ENCODE measurements at places on chromosomes 4 and X.
A peak's percentile ranks its signal among the peaks of the same experiment; 100 is the strongest.

GRCh38 chr4:5052204-5052702 is 973 bp downstream of the STK32B start:
- peak overlapping the region; percentile 63 for H3K4me3 ChIP-seq
- H3K27me3 ChIP-seq = no peaks in the 10 kb centered on the region
- no peak for DNase-seq
- H3K36me3 ChIP-seq = no peaks in the 10 kb centered on the region
- peaks cover 4% of the 10 kb centered on the region for H3K4me1 ChIP-seq

DNA sequence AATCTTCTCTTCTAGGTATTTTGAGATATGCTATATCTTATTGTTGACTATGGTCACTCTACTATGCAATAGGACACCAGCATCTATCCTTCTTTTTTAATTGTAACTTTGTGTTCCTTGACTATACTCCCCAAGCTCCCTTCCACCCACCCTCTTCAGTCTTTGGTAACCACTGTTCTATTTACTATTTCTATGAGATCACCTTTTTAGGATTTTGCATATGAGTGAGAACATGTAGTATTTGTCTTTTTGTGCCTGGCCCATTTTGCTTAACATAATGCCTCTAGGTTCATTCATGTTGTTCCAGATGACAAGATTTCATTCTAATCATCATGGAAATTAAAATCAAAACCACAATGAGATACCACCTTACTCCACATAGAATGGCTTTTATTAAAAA is 63.3 kb upstream of the BANK1 start:
- H3K27ac ChIP-seq = no peak overlapping the region
- H3K27me3 ChIP-seq = no peaks in the 10 kb centered on the region
- no peaks in the 10 kb centered on the region for H3K36me3 ChIP-seq
- DNase-seq = no peak

GRCh38 chr4:173169428-173170181 is 994 bp downstream of the GALNT7 start:
- peaks cover 8% of the 10 kb centered on the region for H3K4me1 ChIP-seq
- no peaks in the 10 kb centered on the region for H3K27me3 ChIP-seq
- no peaks in the 10 kb centered on the region for H3K36me3 ChIP-seq
- H3K27ac ChIP-seq = peak overlapping the region; percentile 92
- H3K4me3 ChIP-seq = peak overlapping the region; percentile 88
- peak; percentile 54 for DNase-seq

GRCh38 chr4:111979921-111980320 is 165.3 kb upstream of the FAM241A start:
- peaks cover 6% of the 10 kb centered on the region for H3K27me3 ChIP-seq
- no peak for DNase-seq
- H3K36me3 ChIP-seq = no peaks in the 10 kb centered on the region
- no peak overlapping the region for H3K27ac ChIP-seq
- no peaks in the 10 kb centered on the region for H3K4me1 ChIP-seq

GRCh38 chr4:98447648-98448047 is 186.5 kb downstream of the RAP1GDS1 start:
- H3K27ac ChIP-seq = peak overlapping the region; percentile 63
- H3K4me1 ChIP-seq = no peaks in the 10 kb centered on the region
- no peaks in the 10 kb centered on the region for H3K36me3 ChIP-seq
- H3K27me3 ChIP-seq = no peaks in the 10 kb centered on the region

DNA sequence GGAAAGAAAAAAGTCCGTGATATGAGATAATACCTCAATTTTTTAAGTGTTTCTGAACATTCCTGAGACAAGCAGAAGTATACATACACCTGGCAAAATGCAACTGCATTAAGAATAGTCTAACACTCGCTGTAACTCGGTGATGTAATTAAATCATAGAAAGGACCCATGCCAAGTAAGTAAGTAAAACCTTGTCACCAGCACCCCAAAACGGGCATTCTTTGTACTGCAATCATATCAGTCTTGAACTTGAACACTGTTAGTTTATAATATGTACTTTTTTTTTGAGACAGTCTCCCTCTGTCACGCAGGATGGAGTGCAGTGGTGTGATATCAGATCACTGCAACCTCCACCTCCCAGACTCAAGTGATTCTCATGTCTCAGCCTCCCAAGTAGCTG is 47.4 kb downstream of the SMIM14 start:
- H3K27ac ChIP-seq = no peak overlapping the region
- no peak overlapping the region for H3K4me3 ChIP-seq
- DNase-seq = no peak
- H3K4me1 ChIP-seq = no peaks in the 10 kb centered on the region
- H3K27me3 ChIP-seq = no peaks in the 10 kb centered on the region

DNA sequence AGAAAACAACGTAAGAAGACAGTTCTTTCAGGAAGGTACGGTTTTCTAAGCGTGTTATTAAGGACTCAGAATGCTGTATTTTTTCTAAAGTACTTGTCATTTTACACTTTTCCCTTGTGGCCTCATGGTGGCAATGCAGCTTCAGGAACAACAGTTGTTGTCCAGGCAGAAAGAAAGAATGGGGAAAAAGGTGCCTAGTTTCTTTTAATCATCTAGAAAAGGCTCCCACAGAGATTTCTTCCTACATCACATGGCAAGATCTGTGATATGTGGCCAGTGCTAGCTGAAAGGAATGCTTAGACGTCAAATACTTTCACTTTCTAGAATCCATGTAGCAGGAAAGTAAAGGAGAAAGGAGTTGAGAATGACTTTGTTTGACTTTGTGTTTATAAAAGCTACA is 49.0 kb upstream of the TRAM1L1 start:
- no peak overlapping the region for H3K27ac ChIP-seq
- no peaks in the 10 kb centered on the region for H3K4me1 ChIP-seq
- no peaks in the 10 kb centered on the region for H3K27me3 ChIP-seq
- no peak overlapping the region for H3K4me3 ChIP-seq
- no peaks in the 10 kb centered on the region for H3K36me3 ChIP-seq

- no peaks in the 10 kb centered on the region for H3K36me3 ChIP-seq
- no peaks in the 10 kb centered on the region for H3K4me1 ChIP-seq
- H3K4me3 ChIP-seq = no peak overlapping the region
- no peak overlapping the region for H3K27ac ChIP-seq
Measured at GRCh38 chrX:120144178-120144844, 14.1 kb upstream of the RHOXF2 start.

GRCh38 chr4:96262057-96262456 is 422.2 kb downstream of the PDHA2 start:
- no peak for DNase-seq
- no peaks in the 10 kb centered on the region for H3K27me3 ChIP-seq
- H3K4me1 ChIP-seq = no peaks in the 10 kb centered on the region
- no peak overlapping the region for H3K27ac ChIP-seq
- H3K36me3 ChIP-seq = no peaks in the 10 kb centered on the region

GRCh38 chr4:148787831-148788477 is 345.7 kb upstream of the NR3C2 start:
- no peak overlapping the region for H3K27ac ChIP-seq
- H3K27me3 ChIP-seq = no peaks in the 10 kb centered on the region
- H3K36me3 ChIP-seq = no peaks in the 10 kb centered on the region
- no peak overlapping the region for H3K4me3 ChIP-seq
- no peak for DNase-seq
- no peaks in the 10 kb centered on the region for H3K4me1 ChIP-seq

- DNase-seq = no peak
- H3K36me3 ChIP-seq = no peaks in the 10 kb centered on the region
- no peak overlapping the region for H3K27ac ChIP-seq
- H3K27me3 ChIP-seq = no peaks in the 10 kb centered on the region
- H3K4me3 ChIP-seq = no peak overlapping the region
Measured at GRCh38 chr4:133938061-133938460, 263.5 kb downstream of the PABPC4L start.

- H3K36me3 ChIP-seq = no peaks in the 10 kb centered on the region
- H3K27me3 ChIP-seq = peaks cover 50% of the 10 kb centered on the region
- H3K4me3 ChIP-seq = no peak overlapping the region
Measured at GRCh38 chrX:68833448-68833805, 4.6 kb downstream of the EFNB1 start.

GRCh38 chrX:12994321-12994720 is 19.4 kb downstream of the TMSB4X start:
- no peaks in the 10 kb centered on the region for H3K27me3 ChIP-seq
- no peaks in the 10 kb centered on the region for H3K4me1 ChIP-seq
- DNase-seq = no peak
- no peak overlapping the region for H3K4me3 ChIP-seq
- no peaks in the 10 kb centered on the region for H3K36me3 ChIP-seq
- H3K27ac ChIP-seq = no peak overlapping the region

DNA sequence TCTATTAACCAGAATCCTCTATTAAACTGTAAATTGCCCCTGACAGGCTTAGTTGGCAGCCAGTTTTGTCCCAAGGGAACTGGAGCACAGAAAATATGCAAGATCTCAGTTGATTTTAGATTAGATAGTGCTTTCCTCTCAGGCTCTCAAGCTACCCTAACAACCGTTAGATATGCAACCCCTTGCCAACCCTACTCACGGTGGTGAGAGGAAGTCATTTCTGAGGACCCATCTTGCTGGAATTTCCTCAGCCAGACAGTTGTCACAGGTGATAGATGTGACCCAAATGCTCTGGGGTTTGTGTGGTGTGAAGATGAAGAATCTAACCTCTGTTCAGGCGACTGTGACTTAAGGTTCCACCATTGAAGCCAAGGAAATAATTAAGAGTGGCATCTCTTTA is 447.1 kb downstream of the MID1IP1 start:
- no peak overlapping the region for H3K4me3 ChIP-seq
- no peak for DNase-seq
- H3K27me3 ChIP-seq = no peaks in the 10 kb centered on the region
- H3K4me1 ChIP-seq = no peaks in the 10 kb centered on the region
- no peak overlapping the region for H3K27ac ChIP-seq

GRCh38 chr4:13541720-13542576 is 2.4 kb downstream of the NKX3-2 start:
- no peak for DNase-seq
- no peaks in the 10 kb centered on the region for H3K36me3 ChIP-seq
- peaks cover 7% of the 10 kb centered on the region for H3K4me1 ChIP-seq
- H3K27ac ChIP-seq = no peak overlapping the region
- H3K27me3 ChIP-seq = peaks cover 15% of the 10 kb centered on the region
- no peak overlapping the region for H3K4me3 ChIP-seq

DNA sequence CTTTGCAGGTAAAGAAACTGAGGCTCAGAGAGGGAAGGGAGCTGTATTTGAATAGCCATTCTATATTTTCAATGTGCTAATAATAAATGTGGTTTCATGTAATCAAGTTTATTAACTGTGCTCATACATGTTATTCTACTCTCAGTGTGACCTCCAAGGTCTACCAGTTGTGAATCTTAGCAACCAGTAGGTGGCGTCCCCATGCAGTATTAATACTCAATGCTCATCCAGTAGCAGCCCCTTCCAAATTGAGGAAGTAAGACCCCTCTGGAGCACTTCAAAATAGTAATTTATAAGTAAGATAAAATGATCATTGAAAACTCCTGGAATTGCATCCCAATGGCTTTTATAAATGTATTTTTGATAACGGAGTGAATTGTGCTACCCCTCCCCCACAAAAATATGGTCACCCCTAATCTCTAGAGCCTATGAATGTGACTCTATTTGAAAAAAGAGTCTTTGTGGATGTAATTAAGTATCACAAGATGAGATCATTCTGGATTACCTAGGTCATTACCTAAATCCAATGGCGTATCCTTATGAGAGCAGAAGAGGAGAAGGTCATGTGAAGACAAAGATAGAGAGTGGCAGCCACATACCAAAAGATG is 20.4 kb upstream of the SEPSECS start:
- no peaks in the 10 kb centered on the region for H3K27me3 ChIP-seq
- no peaks in the 10 kb centered on the region for H3K36me3 ChIP-seq
- no peaks in the 10 kb centered on the region for H3K4me1 ChIP-seq
- no peak for DNase-seq
- no peak overlapping the region for H3K27ac ChIP-seq
- no peak overlapping the region for H3K4me3 ChIP-seq

GRCh38 chr4:81498551-81499099 is 26.9 kb upstream of the RASGEF1B start:
- no peak for DNase-seq
- H3K36me3 ChIP-seq = no peaks in the 10 kb centered on the region
- no peak overlapping the region for H3K4me3 ChIP-seq
- no peak overlapping the region for H3K27ac ChIP-seq
- H3K4me1 ChIP-seq = no peaks in the 10 kb centered on the region

DNA sequence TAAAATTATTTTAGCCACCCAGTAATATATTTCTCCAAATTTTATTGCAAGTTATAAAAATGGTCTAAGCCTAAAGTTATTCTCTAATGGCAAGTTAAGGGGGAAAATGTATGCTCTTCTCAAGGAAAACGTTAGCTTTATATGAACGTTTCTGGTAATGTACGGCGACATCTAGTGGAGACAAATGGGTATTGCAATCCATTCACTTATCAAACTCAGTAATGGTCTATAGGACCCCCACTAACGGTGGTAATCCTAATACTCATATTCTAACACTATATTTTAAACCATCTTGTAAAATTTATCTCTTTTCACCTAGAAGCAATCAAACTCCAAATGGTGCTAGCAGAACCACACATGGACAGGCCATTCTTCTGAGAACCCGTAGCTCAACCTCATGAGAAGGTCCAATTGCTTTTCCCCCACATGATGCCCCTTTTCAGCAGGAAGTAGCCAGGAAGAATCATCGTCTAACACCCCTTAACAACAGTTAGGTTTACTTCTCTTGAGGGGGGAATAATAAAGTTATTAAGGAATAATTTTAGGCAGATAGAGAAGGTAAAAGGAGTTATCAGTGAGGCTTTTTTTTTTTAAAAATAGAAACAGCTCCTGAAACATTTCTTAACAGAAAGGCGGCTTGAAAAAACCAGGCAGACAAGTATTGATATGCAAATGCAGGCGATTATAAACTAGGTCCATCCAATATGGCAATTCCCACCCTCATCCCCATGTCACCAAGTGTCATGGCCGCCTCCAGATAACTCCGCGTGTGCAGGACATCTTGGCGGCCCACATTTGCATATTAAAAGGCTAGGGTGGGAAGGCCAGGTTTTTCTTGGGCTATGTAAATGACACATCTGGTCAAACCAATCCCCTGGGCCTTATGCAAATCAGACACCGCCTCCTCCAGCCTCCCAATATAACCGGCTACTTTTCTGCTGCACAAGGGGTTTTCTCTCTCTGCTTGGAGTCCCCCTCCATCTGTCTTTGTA is 35.0 kb downstream of the NUDT11 start:
- H3K27me3 ChIP-seq = peaks cover 55% of the 10 kb centered on the region
- H3K36me3 ChIP-seq = no peaks in the 10 kb centered on the region
- H3K27ac ChIP-seq = no peak overlapping the region

- H3K36me3 ChIP-seq = no peaks in the 10 kb centered on the region
- peaks cover 57% of the 10 kb centered on the region for H3K27me3 ChIP-seq
- H3K4me3 ChIP-seq = no peak overlapping the region
Measured at GRCh38 chrX:55135171-55135570, 46.4 kb downstream of the PAGE2 start.

- no peak overlapping the region for H3K27ac ChIP-seq
- H3K36me3 ChIP-seq = no peaks in the 10 kb centered on the region
- no peak for DNase-seq
- H3K4me3 ChIP-seq = no peak overlapping the region
- no peaks in the 10 kb centered on the region for H3K4me1 ChIP-seq
Measured at GRCh38 chr4:20137176-20137575, 114.5 kb upstream of the SLIT2 start.

- no peak for DNase-seq
- H3K4me1 ChIP-seq = no peaks in the 10 kb centered on the region
- H3K27me3 ChIP-seq = no peaks in the 10 kb centered on the region
Measured at GRCh38 chrX:31423609-31424189, 351.9 kb upstream of the FTHL17 start.

- H3K4me3 ChIP-seq = no peak overlapping the region
- no peaks in the 10 kb centered on the region for H3K4me1 ChIP-seq
- peak; percentile 26 for DNase-seq
- no peak overlapping the region for H3K27ac ChIP-seq
Measured at GRCh38 chr4:10582059-10582686, 102.4 kb downstream of the CLNK start.

GRCh38 chrX:67044866-67045265 is 406.0 kb upstream of the EDA2R start:
- no peak overlapping the region for H3K27ac ChIP-seq
- H3K4me1 ChIP-seq = no peaks in the 10 kb centered on the region
- peaks cover 6% of the 10 kb centered on the region for H3K27me3 ChIP-seq
- H3K36me3 ChIP-seq = no peaks in the 10 kb centered on the region
